SHP77 treated with DMSO at 0.1 percent for 48 hours (cell line): ENCODE measurements at places on chromosomes 6 and 20.

DNA sequence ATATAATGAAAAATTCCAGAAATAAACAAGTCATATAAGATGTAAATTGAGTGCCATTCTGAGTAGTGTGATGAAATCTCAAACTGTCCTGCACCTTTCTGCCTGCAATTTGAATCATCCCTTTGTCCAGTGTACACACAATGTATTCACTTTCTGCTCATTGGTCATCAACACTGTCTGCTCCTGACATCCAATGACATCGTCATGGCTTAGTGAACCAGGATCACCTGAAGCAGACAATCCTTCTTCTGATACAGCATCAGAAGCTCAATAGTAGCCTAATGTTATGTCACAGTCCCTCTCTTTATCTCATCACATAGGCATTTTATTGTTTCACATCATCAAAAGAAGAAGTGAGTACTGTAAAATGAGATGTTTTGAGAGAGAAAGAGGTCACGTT lies 366.3 kb downstream of the RFPL4B start:
- no peak for DNase-seq

- DNase-seq = no peak
These were observed 104.1 kb downstream of the TCP11 start for GRCh38 chr6:35036828-35037663.

DNA sequence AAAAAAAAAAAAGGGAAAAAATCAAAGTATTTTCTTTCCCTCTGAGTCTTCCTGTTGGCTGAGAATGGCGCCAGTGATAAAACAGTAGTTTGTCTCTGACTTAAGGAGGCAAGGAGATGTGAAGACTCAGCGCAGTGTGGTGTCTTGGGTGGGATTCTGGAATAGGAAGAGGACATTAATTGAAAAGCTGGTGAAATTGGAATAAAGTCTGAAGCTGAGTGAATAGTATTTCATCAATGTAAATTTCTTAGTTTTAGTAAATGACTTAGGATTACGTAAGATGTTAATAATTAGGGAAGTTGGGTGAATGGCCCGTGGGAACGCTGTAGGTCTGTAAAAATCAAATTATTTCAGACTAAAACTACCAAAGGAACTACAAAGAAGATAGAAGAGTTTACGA lies 122.8 kb upstream of the ZNF217 start:
- no peak for DNase-seq

- DNase-seq = no peak
These were observed 25.4 kb downstream of the CDYL start for GRCh38 chr6:4801491-4802110.

GRCh38 chr20:35172434-35172806 lies 548 bp downstream of the PROCR start:
- no peak for DNase-seq

GRCh38 chr6:84333842-84334241 lies 106.4 kb upstream of the CEP162 start:
- DNase-seq = no peak

GRCh38 chr6:11427091-11427722 lies 110.3 kb upstream of the TMEM170B start:
- no peak for DNase-seq

- no peak for DNase-seq
These were observed 584.1 kb upstream of the FLRT3 start for GRCh38 chr20:14921513-14921912.

GRCh38 chr6:2126351-2126750 lies 119.1 kb downstream of the GMDS start:
- no peak for DNase-seq

- DNase-seq = no peak
These were observed 303.7 kb downstream of the ESR1 start for GRCh38 chr6:152110886-152111820.

DNA sequence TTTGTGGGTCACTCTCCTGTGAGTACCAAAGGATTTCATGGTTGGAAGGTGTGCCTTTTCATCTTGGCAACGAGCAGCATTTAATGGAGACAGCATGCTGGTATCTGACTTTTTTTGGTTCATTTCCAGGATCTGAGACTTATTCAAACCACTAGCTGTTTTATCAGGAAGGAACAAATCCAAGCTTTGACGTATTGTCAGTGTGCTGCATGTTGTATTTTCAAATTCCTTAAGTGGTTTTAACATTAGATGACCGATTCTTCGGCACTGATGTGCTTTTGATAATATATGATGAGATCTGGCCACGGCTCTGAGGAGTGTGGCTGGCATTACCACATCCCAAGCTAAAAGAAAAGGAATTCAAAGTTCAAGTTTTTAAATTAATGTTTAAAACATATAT lies 6.4 kb downstream of the RMND1 start:
- no peak for DNase-seq
